ENCODE measurements at places on chromosomes 11 and 22.

DNA sequence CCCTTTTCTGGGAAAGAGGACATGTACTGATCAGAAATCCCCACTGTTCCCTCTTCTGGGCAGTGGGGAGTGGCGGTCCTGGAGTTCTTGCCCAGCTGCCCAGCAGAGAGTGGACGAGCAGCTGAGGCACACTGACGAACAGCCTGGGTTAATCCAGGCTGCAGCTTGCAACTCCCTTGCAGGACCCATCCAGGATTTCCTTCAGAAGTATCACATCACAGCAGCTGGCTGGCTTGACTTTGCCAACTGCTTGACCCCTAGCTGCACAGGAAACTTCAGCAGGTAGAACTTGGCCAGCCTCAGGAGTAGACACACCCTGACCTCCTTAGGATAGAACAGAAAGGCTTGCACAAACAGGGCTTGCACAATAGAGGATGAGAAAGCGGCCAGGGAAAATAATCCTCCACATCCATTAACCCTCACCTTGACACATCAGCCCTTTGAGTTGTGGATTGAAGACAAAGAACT is 27.9 kb upstream of the FZD4 start:
- DNase-seq: no peak

- no peak for DNase-seq
Measured at GRCh38 chr11:72573855-72574445, 100.3 kb downstream of the PDE2A start.

- DNase-seq: no peak
Measured at GRCh38 chr11:92314499-92314898, 89.9 kb downstream of the FAT3 start.

DNA sequence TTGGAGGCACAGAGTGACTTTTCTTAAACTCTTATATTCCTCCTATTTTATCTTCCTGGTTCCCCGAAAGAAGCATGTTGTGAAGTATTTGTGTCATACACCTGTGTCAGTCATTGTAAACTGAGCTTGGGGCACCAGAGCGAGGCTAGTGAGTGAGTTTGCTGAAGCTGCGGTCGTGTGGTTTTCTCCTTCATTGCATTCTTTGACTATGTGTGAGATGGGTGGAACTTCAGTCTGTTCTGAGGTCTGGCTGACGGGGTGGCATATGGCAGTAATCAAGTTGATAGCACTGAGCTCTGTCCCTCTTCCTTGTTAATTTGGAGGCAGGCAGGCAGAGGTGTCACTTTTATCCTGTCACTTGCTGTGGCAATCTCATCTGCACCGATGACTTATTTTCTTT is 4.2 kb downstream of the VPS26B start:
- DNase-seq: no peak

- DNase-seq: no peak
Measured at GRCh38 chr22:49344161-49344560, 483.5 kb downstream of the BRD1 start.

Data from stimulated activated CD8-positive, alpha-beta memory T cell treated with anti-CD3 and anti-CD28 coated beads, Interleukin-2, amount 100 ng/mL, for 48 hours (primary cell).